Esophagus squamous epithelium (tissue), 5 donors: ENCODE measurements at places on chromosomes 3 and 15.

- no peak for DNase-seq
Observed at GRCh38 chr3:140472306-140473020, 205.4 kb upstream of the TRIM42 start.

DNA sequence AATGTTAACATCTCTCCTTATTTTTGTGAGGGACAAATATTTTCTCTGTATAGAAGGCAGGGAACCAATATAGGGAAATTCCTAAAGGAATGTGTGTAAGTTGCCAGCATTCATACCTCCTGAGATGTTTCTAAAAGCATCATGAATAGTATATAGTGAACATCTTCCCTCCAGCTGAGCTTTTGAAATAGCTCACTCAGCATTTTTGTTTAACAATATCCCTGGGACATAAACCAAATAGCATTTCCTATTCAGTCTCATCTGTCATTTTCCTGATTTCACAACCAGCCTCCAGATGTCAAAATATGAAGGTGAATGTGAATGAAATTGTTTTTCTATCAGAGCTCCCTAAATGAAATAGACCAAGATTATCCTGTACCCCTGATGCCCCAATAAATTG lies 137.2 kb downstream of the PPM1L start:
- no peak for DNase-seq

- DNase-seq: no peak
Observed at GRCh38 chr3:177753451-177754155, 556.3 kb upstream of the TBL1XR1 start.

DNA sequence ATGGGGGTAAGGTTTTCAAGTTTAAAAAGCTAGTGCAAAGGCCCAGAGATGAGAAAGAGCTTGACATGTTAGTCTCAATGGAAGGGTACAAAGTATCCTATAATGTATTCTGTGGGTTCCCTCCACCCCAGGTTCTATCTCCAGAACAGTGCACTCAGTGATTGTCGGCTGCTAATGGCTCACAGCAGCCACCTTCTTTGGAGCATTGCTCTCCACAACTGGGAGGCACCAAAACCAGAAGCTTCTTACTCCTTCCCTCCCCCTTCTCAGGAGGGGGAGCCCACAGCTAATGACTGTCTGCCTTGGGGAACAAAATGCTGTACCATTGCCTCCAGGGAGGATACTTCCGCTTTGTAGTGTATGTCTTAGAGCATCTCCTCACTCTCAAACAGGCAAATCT lies 439.4 kb upstream of the RBMS3 start:
- DNase-seq: no peak

GRCh38 chr3:149198611-149199010 lies 23.0 kb downstream of the CP start:
- DNase-seq: no peak

DNA sequence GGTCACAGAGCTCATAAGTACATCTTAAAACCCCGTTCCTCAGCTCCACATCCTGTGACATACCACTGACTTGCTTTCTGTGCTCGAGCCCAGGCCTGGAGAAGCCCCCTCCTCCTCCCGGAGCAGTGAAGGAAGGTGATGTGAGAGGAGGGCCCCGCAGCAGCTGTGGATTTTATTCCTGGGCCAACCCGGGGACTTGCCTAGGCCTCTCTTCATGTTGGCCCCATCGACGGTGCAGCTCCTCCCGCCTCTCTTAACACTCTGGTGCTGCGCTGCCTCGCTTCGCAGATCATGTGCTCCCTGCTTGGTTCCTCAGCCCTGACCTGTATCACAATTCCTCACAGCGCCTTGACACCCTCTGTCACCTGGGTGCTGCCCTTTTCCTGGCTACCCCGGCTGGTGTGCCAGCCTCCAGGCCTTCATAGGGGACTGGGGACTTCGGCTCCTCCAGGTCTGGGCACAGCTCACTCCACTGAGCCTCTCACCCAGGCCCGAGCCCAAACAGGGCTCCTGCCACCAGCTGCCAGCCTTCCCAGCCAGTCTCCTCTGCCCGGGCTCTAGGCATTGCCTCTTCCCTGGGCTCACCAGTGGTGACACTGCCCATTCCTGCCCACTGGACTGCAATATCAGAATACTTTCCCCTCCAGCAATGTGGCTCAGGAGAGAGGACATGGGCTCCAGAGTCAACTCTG lies 21.5 kb downstream of the MAGEF1 start:
- no peak for DNase-seq

DNA sequence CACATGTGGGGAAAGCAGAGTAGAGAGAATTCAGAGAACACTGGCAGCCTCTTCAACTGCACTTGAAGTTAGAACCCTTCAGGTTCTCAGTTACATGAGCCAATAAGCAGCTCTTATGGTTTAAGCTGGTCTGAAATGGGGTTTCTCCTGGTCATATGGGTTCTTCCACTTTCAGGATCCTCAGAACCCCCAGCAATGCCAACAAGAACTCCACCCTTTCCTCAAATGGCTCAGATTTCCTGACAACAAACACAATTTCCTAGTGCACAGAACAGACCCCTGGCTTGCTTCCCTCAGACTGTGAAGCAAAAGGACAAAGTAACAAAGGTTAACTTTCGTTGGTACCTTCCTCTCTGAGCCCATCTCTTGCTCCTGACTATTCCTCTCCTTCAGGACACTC lies 23.9 kb upstream of the FRMD4B start:
- no peak for DNase-seq
